ENCODE measurements at places on chromosomes 3 and 15.

DNA sequence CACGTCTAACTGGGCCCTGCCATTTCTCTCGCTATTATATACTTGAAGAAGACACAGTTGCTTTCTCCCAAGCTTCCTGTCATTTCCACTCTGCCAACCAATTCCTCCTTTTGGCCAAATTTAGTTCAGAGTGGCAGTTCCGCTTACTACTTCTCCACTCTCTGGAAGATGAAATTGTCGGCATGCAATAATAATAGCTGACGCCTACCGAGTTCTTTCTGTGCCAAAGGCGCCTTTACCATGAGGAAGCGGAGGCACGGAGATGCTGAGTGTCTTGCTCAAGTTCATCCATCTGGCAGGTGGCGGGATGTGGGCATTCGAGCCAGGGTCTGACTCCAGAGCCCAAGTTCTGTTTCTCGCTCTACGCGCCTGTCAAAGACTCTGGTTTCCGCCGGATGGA is 14.6 kb upstream of the NRROS start:
- no peak for DNase-seq

- no peak for DNase-seq
These were observed 146.9 kb downstream of the DNAJB8 start for GRCh38 chr3:128319741-128320141.

GRCh38 chr3:164222197-164222596 is 856.1 kb downstream of the SI start:
- no peak for DNase-seq

GRCh38 chr3:133113526-133113925 is 75.3 kb downstream of the TMEM108 start:
- DNase-seq, result no peak

DNA sequence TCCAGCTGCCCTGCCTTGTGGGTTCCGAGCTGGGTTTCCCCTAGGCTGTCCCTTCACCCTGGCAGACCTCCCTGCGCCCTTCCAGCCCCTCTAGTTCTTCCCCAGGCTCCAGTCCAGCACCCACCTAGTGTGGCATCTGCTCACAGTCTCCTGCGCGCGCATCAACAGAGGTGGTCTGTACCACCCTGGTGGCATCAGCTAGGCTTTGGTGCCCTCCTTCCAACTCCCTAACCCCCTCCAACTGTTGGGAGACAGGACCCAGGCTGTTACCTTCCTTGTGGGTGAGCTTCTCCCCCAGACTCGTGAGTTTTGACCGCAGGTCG is 8.0 kb downstream of the CALML4 start:
- DNase-seq, result no peak

GRCh38 chr15:80455668-80456442 is 51.7 kb downstream of the ARNT2 start:
- DNase-seq, result peak; percentile 87

GRCh38 chr3:31433679-31433992 is 99.1 kb upstream of the STT3B start:
- DNase-seq, result no peak

DNA sequence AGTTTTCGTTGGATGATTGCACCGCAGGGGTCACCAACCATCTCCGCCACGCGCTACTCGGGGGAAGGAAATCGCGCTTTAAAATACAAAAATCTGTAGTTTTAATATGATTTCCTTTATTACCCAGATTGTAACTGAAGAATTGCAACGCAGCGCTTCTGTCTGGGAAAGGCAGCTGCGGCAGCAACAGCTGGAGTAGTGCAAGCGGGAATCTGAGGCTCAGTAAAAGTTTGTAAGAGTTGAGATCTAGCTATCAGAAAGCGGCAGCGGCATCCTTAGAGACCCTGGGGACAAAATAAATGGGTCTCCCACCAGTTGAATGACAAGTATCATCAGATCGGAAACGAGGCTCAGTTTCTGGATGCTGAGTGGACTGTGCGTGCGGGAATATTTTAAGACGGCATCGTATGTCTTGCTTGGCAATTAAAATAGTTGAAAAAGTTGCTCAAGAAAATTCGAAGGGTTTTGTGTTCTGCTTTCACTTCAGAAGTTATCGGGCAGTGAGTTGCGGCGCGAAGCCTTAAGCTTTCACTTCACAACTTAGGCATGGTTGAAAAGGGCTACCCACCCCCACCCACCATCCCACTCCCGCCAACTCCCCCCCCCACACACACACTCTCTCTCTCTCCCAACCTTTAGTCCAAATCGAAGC is 2.7 kb downstream of the MECOM start:
- DNase-seq, result no peak

- no peak for DNase-seq
These were observed 35.7 kb upstream of the POLG start for GRCh38 chr15:89370120-89370977.

- DNase-seq, result no peak
These were observed 14.6 kb upstream of the PRKCD start for GRCh38 chr3:53146319-53146891.

DNA sequence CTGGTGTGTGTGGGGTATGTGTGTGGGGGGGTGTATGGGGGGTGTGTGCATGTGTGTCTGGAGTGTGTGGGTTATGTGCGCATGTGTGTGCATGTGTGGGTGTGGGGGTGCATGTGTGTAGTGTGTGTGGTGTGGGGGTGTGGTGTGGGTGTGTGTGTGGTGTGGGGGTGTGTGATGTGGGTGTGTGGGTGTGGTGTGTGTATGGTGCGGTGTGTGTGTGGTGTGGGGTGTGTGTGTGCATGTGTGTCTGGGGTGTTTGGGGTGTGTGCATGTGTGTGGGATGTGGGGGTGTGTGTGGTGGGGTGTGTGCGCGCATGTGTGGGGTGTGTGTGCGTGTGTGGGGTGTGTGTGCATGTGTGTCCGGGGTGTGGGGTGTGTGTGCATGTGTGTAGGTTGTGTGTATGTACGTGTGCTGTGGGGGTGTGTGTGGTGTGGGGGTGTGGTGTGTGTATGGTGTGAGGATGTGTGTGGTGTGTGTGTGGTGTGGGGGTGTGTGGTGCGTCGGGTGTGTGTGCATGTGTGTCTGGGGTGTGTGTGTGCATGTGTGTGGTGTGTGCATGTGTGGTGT is 6.2 kb upstream of the OCA2 start:
- no peak for DNase-seq

DNA sequence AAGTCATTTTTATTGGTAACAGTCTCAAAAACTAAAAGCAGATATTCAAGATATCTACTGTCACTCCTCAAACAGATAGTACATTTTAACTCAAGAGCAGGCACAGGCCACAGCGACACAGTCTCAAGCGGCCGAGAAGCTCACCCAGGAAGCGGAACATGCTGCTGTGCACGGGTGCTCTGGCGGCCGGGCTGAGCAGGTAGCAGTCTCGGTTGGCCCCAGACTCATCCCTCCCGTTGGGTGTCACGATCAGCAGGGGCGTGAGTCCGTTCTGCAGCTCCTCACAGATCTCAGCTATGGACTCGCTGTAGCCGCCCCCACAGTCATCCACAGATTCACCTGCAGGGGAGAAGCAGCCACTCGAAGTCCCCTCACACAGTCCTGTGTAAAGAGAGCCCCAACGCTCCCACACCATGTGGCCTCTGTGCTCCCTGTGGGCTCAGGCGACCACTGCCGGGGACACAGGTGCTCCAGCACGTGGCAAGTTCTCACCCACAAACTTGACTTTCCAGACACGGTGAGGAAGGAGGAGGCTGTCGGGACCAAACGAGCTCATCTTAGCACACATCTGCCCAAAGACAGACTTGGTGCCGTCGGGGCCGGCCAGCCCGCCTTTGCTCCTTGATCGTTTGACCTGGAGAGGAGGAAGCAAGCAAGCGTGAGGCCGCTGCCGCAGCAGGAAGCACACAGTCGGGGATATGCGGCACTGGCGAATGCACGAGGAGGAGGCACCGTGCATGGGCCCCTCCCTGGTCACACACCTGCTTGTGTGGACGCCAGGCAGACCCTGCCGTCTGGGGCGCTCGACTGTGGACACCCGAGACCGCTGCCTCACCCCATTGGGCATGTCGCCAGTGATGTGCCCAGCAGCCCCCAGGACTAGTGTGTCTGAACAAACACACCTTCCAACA is 17.7 kb upstream of the OCA2 start:
- no peak for DNase-seq

DNA sequence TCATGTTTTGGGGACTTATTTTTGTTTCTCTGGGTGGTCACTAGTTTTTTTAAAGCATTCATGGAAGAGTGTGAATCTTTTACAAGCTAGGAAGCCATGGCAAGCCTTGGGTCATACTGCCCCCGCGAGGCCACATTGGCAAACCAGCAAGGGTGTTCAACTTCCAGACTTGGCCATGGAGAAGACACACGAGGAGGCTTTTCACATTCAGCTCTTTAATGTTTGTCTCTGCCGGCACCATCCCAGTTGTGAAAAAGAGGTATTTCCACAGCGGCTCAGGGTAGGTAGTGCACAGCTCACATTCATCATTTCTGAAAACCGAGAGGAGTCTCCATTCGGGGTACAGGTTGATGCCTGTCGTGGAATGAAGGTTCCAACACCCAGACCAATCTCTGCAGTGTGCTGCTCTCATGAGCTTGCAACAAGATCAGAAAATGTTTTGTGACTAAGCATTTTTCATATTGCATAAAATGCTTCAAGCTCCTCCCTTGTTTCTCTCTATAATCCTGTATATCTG is 7.7 kb downstream of the CCR5 start:
- peak; percentile 55 for DNase-seq

GRCh38 chr3:72892870-72893269 is 5.0 kb downstream of the GXYLT2 start:
- no peak for DNase-seq

DNA sequence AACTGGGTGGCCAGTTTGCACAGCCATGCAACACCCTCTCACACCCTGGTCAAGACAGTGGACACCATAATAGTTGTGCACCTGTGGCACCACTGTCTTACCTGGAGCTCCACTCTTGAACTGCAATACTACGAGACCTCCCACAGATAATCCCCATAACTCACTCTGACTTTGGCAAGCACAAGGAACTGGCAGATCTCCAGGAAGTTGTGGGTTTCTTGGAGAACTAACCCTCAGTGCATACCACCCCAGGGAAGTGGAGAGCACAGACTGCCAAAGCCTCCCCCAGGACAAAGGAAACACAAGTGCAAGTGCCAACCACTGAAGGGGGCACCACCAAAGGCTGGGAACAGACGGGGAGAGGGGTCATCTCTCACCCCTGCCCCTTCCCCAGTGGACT is 318.6 kb downstream of the SUCLG2 start:
- DNase-seq, result no peak

DNA sequence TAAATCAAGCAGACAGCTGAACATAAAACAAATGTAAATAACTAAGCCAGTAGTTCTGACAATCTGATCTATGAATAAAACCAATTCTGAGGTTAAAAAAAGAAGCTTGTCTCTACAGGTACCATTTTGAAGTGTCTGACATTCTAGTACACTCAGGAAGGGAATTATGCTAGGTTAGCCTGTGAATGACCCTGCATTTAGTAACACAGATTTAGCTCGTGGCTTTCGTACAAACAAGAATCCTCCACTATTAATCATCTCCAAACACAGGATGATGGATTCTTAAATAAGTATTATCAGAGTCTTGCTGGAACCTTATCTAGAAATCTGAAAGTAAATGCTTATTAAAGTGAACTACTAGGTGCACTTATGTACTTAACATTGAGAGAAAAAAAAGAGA is 1120.1 kb downstream of the ROBO1 start:
- DNase-seq, result no peak

All from A172 (cell line).